ENCODE measurements at places on chromosomes 3 and 15.

GRCh38 chr15:98835876-98836275 is 171.7 kb downstream of the PGPEP1L start:
- DNase-seq, result no peak

GRCh38 chr3:120432150-120432860 is 18.5 kb downstream of the FSTL1 start:
- DNase-seq, result no peak

DNA sequence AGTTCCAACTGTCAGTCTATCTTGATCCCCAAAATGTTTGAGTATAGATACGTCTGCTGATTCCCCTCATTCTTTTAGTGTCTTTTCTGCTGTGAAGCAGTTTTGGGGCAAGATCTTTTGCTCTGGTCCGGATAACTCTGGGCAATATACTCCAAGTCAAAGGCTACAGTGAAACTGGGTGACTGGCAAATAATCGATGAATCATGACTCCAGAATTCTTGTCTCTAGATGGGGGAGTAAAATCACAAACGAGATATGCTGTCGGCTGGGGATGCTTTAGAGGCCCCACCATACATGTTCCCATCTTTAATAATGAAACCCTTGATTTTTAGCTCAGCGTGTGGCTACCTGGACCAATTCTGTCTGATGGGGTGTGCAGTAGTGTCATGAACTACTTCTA is 76.5 kb downstream of the KLF13 start:
- DNase-seq, result no peak

DNA sequence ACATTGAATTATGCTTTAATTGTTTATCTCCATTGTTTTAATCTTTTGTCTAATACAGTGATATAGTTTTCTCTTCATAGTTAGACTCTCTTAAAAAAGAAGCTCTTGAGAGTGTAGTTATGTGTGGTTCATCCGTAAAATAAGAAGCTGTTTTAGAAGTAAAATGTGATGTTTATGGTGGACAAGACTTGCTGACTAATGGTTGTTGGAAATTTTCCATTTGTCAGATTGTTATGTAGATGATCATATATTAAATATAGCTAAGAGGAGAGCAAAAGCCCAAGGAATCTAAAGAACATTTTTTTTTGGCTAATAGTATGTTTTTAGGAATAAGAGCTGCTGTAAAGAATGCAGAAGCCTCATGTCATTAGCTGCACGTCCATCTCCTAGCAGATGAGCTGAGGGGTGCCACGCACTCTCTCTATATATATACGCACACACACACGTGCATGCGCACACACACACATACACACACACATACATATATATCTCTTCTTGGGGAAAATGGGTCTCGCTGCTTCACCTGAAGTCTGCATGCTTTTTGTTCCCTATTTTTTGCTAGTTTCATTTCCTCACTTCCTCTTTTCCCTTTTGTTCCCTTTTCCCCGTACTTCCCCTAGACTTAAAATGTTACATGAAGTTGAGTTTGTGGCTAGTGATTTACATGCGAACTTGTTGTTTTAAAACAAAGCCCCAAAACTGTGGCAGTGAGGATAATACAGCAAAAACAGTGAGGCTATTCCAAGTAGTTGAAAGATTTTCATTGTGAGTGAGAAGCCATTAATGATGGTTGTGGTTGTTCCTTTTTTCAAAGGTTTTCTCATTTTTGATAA is 107.8 kb downstream of the MBNL1 start:
- no peak for DNase-seq

- DNase-seq, result no peak
Observed at GRCh38 chr3:127738192-127738840, 65.6 kb downstream of the ABTB1 start.

GRCh38 chr3:84789961-84790360 is 168.8 kb upstream of the CADM2 start:
- no peak for DNase-seq

DNA sequence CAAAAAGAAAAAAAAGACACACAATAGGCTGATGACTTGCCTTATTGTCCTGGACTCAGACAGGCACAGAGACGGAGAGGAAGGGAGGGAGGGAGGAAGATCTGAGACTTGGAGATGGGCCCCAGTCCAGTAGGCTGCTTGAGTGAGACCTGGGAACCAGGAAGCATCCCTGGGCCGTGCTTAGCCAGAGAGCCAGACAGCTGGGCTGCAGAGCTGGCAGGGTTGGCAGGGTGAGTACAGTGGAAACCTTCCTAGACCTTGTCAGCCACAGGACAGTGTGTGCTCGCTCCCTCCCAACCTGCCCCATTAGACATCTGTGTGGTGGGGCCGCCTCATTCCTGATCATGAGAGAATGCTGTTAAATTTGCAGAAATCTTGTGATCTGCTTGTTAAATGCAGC is 107.9 kb upstream of the ALDH1A3 start:
- no peak for DNase-seq

- DNase-seq, result no peak
Observed at GRCh38 chr3:11272906-11273574, 843 bp downstream of the ATG7 start.

DNA sequence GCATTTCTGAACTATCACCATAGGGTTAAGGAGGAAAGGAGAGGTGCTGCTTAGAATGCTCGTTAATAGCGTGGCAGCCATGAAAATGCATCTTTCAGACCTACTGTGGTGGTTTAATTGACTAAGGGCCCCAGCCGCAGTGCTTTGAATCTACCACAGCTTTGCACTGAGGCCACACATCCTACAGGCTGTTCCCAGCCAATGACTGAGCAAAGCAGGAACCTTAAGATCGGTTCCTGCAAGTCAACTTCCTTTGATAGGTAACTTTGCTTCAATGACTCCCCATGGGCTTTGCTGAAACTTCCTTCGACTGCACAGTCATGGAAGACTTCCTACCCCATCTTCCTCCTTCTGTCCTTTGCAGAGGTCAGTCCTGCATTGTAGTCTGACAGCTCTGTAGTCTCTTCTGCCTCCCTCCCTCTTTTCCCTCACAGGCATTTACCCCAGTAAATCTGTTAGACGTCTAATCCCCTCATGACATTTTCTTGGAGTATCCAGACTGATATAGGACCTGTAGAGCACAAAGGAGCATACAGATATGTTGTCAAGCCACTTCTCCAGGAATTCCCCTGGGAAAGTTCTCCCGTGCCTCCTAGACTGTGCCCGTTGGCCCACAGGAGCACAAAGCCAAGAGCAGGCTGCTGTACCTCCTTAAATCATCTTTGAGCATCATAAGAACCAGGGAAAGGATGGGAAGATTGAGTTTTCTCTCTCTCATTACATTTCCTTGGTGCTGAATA is 2.6 kb upstream of the BCL2A1 start:
- peak; percentile 37 for DNase-seq

DNA sequence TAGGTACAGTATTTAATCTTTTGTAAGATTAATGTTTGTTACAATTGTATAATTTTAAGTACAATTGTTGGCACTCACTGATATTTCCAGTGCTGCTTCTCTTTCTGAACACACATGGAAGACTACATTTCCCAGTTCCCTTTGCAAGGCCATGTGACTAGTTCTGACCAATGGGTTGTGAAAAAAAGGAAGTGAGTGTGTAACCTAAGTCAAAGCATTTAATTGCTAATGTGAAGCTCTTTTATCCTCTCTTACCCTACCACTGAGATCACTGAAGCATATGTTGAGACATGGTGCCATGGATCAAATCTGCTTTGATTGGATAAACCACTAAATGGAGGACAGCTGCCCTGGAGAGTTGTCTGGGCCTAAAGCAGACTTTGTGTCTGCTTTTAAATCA is 83.9 kb upstream of the PLXND1 start:
- DNase-seq, result peak; percentile 17

GRCh38 chr3:105277656-105278055 is 89.1 kb upstream of the ALCAM start:
- no peak for DNase-seq

DNA sequence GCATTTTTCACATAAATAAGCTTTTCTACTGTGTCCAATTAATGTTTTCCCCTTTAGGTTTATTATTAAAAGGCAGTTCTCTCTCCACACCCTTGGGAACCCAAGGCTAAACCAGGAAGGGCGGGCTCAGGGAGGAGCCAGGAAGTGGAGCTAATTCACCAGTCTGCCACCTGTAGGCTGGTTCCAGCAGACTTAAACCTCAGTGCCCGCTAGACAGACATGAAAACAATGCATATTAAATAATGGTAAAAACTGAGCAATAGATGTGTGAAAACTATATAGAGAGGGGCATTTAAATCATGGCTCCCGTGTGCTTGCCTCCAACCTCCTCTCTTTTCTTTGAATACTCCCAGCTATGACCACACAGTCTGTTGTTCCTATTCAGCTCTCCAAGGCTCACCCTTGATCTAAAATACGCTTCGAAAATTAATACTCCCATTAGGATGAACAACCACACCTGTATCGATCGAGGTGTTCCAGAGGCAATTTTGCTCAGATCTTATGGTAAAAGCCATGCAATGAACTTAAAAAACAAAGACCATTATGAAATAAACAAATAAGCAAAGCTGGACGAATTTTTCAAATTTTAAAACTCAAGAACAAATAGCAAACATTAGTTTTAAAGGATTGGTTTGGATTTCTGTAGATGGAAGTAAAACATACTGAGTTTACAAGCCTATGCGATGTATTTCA is 253.3 kb downstream of the TJP1 start:
- DNase-seq, result no peak

DNA sequence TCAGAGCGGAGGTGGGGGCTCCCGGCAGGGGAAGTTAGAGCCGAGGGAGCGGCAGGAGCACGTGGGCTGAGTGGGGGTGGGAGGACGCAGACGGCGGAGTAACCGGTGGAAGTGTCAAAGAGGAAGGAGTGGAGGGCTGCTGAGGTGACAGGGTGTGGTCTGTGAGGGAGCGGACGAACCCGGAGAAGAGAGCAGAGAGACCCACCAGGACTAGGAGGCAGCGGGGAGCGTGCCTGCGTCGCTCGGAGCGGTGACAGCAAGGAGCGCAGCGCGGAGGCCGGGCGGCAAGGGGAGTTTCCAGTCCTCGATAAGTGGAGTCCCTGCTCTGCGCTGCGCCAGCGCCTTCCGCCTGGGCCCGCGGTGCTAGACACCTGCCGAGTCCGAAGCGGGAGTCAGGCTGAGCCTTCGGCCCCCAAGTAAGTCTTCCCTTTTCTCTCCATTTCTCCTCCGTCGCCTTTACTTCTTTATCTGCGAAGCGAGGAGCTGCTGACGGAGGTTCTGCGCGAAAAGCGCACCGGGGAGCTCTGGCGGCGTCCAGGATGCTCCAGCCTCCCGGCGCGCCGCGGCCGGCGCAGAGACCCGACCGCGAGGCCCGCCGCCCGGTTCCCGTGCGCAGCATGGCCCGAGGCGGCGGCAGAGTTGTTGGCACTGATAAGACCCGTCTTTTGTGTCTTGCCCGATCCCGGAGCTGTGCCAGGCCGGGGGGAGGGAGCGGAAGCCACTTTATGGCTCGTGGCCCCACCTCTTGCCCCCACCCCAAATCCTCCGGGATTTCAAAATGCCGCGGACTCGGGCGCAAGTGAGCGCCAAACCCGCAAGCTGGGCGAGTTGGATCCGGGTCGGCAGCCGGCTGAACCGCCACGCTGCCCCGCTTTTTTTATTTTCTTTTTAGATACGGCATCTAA is 533.0 kb upstream of the SEMA6D start:
- DNase-seq, result no peak

GRCh38 chr3:16515885-16516420 is 2.5 kb upstream of the RFTN1 start:
- no peak for DNase-seq

DNA sequence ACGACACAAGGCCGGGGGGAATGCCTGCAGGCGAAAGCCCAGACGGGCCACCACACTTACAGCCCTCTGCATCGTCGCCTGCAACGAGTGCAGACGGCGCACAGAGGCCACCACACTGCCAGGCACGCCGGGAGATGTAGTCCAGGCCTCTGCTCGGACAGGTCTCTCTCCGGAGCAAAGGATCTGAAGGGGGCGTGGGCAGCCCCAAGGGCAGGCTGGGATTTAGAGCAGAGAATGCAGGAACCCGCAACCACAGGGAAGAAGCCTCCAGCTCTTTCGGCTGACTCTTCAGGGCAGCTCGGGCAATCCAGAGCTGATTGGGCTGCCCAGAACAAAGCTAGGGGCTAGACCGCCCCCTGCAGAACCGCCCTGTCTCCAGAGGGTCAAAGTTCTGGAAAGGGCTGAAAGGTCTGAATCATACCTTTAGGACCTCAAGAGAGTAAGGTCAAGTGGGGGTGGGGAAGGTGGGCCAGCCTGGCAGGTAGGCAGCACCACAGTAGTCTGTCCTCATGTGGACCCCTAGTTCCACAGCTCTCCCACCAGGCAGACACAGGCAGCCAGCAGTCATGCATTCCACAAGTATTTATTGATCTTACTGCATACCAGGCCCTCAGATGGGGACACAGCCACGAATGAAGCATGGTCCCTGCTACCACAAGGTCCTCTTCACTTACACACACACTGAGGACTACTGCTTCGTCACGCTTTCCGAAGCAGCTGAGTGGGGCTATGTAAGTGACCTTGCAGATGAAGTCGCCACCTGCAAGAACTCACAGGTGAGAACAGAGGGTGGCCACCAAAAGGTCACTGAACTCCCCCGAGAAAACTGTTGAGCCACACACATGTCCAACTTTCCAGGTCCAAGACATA is at the start of gene AMT:
TSS of gene AMT (minus strand) at position 95 of the 870 bp plus-strand sequence. CDS start at position 72, 23 bp downstream.
- no peak for DNase-seq

DNA sequence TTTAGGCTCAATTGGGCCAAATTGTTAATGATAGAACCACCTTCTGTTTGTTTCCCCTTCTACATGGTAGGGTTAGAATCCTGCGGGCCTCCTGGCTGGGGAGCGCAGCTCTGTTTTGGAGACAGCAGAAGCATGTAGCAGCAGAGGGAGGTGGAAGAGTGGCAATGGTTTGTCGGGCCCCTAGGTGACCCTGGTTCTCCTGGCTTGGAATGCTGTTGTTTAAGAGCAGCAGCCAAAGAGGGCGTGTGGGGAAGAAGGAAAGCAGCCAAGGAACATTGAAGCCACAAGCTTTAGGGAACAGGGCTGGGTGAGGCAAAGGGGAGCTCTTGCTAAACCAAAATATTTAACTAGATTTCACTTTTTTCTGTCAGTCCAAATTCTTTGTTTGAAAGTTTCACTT is 213.7 kb upstream of the NR2E3 start:
- DNase-seq, result no peak

DNA sequence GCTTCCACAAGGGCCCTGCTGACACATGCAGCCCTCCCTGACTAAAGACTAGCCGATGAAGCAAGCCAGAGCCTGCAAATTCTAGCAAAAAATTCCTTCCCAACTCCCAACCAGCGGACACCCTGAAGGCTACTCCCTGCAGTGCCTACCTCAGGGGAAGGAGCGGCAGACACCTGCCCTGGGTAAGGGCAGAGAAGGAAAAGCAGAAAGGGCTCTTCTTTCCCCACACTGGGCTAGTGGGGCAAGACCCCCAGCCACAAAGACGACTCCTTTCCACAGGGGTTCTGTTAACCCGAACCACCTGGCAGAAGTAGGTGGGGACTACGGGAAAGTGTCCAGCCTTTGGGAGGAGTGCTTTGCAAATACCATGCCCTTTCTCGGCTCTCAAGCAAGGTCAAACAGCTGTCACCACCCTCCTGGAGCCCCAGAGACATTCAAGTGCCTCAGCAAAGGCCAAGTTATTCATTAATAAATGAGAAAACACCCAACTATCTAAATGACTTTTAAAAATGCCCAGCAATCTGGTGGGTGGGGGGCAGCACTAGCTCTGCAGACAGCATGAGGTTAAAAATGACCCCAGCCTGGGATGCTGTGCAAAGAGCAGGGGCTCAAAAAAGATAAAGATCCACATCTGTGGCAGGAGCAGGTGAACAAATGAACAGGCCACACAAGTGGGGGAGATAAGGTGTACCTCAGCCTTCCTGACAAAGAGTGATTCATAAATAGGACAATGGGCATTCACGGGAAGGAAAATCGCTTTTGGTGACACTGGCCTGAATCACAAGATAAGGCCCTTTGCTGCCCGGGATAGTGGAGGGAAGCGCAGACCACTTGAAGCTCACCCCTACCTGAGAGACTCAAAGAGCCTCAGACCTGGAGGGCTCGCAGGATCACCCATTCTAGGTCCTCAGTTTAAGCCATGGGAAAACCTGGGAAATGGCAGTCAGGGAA is 33.0 kb downstream of the CCDC12 start:
- no peak for DNase-seq
